ENCODE measurements at places on chromosomes 2 and 18.

- DNase-seq: no peak
Measured at GRCh38 chr2:218259099-218259961, 1.5 kb upstream of the GPBAR1 start.

- no peak for DNase-seq
Measured at GRCh38 chr2:86649119-86649947, 25.7 kb upstream of the RNF103 start.

DNA sequence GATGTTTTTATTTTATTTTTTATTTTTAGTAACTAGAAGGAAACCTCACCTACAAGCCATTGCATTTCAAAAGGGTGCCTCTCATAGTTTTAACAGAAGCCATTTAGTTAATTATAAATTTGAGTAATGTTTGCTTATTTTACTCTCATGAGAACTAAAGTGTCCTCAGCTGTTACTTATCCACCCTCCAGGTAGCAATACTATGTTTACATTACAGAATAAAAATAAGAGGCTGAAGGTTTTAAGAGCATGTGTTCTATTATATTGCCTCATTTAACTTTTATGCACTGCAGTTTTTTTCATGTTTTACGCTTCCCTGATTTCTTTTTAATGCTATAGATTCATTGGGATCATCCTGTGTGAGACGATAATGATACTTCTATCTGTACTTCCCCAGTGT, 235.5 kb downstream of the THSD7B start:
- DNase-seq: no peak

DNA sequence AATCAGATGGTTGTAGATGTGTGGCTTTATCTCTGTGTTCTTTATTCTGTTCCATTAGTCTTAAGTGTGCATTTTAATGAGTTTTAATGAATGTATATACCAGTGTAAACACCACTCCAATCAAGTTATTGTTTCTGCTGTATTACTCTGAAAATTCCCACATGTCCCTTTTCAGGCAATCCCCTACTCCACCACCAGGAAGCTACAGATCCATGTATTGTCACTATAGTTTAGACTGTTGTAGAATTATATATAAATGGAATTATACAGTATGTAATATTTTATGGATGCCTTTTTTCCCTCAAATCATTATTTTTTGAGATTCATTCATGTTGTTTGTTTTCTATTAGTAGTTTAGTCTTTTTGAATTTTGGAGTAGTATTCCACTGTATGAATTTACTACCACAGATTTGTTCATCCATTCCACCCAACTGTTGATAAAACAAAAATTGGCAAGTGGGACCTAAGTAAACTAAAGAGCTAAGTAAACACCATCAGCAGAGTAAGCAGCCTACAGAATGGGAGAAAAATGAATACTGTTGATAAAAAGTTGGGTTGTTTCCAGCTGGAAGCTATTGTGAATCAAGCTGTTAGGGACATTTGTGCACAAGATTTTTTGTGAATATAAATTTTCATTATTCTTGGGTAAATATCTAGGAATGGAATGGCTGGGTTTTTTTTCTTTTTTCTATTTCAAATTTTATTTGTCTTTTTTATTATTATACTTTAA, 262.0 kb downstream of the CAMKMT start:
- DNase-seq: no peak

DNA sequence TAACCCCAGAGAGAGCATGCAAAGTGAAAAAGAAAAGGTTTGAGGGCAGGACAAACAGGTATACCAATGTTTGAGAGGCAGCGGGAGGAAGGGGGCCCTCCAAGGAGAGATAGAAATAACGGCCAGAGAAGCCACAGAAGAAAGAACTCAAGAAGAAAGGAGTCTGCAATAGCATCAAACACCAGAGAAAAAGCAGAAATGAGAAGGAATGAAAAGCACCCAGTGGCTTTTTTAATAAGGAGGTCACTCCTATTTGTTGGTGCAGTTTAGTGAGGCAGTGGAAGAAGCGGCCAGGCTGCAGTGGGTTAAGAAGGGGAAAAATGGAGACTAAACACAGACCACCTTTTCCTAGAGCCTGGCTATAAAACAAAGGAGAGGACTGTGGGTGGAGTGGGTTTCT, 177.2 kb downstream of the THADA start:
- DNase-seq: no peak

DNA sequence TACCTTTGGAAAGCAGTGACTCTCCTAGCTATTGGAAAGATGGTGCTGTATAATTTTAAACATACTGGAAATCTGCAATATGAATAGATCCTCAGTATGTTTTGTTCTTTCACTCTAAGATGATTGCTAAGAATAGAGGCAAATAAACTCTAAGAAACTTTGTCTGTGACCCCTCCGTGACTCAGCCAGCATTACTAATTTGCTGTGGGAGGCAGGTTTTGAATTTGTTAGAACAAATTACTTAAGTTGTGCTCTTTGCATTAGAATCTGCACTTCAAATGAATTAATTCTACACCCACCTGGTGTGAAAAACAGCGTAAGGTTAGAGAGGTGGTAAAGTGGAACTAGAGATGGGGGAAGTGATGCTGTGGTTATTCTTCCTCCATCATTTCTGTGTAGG, 142.2 kb downstream of the RAPGEF4 start:
- DNase-seq: no peak

GRCh38 chr2:17263570-17263968, 254.7 kb downstream of the RAD51AP2 start:
- DNase-seq: no peak

- DNase-seq: no peak
Measured at GRCh38 chr18:54606835-54607212, 15.8 kb downstream of the DYNAP start.

GRCh38 chr18:78192054-78192453, 787.6 kb upstream of the SALL3 start:
- no peak for DNase-seq

- no peak for DNase-seq
Measured at GRCh38 chr2:230942920-230943896, 18.2 kb upstream of the GPR55 start.

DNA sequence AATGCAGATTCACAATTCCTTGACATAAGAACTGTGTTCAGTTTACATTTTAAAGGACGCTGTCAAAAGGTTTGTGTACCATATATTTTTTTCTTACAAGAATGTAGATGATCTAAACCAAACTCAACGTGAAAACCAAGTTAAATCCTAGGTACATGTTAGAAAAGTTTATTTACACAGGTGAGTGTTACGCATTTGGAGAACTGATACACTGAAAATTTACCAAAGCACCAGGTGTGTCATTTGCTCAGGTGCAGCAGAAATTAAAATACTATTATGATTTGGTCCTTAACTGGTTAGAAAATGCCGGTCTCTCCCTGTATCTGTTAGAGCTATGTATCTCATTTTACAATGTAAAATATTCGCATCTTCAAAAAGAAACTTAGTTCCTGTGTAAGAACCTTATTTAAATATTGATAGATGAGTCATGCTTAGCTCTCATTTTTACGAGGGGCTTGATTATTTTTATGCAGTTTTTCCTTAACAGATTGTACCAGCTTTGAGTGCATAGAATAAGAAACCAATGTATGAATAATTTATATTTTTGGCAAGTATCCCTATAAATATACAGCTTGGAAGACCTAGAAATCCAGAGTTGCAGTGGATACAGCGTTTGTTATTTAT, 25.1 kb downstream of the MFF start:
- no peak for DNase-seq

GRCh38 chr2:142104134-142104758, 26.6 kb downstream of the LRP1B start:
- no peak for DNase-seq

DNA sequence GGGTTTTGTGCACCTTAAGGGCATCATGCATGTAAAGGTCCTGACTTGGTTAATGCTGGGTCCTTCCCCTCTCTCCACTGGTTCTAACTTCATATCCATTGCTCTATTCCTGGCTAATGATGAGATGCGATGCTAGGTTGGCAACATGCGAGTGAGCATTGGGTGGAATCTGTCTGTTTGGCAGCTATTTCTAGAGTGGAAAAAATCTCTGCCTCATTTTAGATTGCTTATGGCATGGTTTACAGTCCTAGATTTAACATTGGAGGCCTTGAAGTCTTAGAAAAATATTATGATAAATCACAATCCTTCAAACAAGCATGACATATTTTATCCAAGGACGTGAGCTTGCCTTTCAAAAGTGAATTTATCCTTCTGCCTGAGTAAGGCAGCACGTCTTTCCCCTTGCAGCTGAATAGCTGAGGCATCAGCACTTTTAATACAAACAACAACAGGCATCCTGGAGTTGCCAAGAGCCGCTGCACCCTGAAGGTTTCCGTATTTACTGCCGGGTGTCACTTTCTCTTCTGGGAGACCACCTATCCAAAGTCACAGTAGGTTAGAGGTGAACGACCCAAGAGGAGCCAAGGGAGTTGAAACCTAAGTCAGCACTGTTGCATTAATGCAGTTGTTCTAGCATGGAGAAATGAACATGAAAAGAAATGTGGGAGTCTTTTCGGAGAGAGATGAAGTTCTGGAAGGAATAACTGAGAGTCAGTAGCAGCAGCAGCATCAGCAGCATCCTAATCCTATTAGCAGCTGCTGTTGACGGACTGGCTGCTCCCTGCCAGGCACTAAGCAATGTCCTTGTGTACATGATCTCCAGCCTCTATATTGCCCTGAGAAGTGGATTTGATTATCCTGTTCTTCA, 78.4 kb downstream of the MAPK4 start:
- no peak for DNase-seq

DNA sequence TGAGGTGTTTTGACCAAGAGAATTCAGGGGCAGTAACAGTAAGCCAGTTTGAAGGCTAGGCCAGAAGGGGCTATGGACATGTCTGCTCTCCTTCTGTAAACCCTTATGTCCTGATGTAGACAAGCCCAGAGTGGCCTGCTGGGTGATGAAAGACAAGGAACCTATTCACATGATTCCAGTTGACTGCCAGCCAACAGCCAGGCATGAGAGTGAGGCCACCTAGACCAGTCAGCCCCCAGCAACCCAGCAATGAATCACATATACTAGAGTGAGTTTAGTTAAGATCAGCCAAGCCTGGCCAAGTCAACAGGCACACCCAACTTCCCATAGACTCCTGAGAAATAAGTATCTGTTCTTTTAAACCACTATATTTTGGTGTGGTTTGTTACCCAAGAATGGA, 1889.7 kb upstream of the CELF4 start:
- no peak for DNase-seq

DNA sequence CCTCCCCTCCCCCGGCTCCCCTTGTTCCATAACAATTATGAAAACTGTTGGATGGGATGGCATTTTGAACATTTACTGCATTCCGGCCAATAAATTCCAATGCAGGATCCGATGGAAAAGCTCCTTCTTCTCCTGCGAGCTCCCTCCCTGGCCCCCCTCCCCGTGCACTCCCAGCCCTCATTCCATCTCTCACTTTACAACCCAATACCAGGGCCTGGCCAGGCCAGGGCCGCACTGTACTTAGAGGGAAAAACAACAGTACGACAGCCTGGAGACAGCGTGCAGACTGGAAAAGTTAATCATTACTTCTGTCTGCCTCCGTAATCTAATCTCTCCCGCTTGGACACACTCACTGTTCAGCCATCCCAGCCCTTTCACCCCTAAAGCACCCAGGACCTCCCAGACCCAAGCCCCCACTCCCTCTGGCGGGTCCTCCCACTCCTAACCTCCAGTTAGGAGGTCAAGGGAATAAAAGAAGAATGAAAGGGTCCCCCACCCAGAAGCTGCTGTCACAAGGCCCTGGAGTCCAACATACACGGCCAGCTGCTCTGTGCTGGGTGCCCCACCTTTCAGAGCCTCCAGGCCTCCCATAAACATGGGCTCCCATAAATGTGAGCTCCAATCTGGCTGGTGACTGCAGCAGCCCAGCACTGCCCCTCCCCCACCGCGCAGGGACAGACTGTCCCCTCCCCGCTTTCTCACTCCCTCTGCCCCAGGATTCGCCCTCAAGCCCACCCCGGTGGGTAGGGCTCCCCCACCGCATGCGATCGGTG, 20.6 kb downstream of the SMAD7 start:
- DNase-seq: no peak

DNA sequence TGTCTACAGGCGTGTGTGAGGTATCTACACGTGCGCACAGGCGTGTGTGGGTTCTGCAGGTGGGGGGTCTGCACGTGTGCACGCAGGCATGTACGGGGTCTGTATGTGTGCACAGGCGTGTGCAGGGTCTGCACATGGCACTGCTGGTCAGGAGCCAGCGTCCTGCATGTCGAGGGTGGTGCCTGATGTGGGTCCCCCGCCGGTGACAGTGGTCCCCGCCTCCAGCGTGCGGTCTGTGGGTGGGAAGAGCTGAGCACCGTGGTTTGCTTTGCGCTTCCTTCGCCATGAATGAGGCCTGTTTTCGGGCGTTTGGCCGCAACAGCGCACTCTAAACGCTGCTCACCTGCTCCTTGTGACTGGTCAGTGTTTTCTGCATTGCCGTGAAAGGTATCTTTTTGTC, 57.2 kb downstream of the CTDP1 start:
- no peak for DNase-seq

DNA sequence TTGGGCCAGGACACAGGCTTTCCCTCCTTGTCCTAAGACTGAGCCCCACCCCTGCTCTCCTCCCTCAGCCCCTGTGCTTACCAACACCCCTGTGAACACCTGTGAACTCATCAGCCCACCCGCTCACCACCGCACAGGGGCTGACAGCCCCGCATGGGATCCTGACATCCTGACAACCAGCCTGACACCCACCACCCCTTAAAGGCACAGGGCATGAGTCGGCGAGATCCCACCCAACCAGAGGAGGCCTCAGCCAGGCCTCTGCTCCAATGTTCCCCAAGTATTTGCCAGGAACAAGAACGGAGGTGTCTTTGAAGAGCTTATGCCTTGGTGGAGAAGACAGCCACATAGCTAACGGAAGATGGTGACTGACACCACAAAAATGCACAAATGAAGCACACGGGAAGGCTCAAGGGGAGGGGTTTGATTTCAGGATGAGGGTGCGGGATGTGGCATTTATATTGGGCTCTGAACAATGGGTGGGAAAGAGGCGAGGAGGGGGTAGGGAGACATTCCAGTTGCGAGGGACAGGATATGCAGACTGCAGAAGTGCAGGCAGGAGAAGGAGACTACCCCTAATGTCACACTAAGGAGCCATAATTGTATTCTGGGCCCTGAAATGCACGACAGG, 11.0 kb downstream of the RAB11FIP5 start:
- no peak for DNase-seq

- no peak for DNase-seq
Measured at GRCh38 chr2:238320648-238321281, 447 bp downstream of the TRAF3IP1 start.

- no peak for DNase-seq
Measured at GRCh38 chr2:6054161-6054671, 362.0 kb downstream of the SOX11 start.

All from CD4-positive, alpha-beta T cell treated with Interleukin-2 at 100 ng/mL for 4 hours (primary cell).